ENCODE measurements at places on chromosomes 7 and 10.

DNA sequence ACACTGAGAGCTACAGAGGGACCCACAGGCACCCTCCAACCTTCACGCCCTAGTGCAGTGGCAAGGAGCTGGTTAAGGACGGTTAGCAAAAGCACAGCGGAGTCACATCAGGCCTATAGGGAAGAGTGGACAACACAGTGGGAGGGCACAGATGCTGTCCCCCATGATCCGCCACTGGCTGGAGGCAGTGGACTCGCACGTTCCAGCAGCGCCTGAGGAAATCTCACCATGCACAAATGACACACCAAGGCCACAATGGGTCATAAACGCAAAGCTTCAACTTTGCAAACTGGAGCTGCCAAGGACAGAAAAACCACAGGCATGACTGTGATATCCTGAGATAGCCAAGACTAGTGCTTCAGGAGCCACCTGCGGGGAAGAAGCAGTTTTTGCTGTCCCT, 58.8 kb downstream of the GRB10 start:
- DNase-seq = no peak

- no peak for DNase-seq
Measured at GRCh38 chr7:122511268-122511667, 187.6 kb downstream of the RNF133 start.

GRCh38 chr10:70115948-70116682, 16.5 kb downstream of the AIFM2 start:
- peak; percentile 58 for DNase-seq

- DNase-seq = no peak
Measured at GRCh38 chr7:1725199-1725690, 55.2 kb downstream of the ELFN1 start.

DNA sequence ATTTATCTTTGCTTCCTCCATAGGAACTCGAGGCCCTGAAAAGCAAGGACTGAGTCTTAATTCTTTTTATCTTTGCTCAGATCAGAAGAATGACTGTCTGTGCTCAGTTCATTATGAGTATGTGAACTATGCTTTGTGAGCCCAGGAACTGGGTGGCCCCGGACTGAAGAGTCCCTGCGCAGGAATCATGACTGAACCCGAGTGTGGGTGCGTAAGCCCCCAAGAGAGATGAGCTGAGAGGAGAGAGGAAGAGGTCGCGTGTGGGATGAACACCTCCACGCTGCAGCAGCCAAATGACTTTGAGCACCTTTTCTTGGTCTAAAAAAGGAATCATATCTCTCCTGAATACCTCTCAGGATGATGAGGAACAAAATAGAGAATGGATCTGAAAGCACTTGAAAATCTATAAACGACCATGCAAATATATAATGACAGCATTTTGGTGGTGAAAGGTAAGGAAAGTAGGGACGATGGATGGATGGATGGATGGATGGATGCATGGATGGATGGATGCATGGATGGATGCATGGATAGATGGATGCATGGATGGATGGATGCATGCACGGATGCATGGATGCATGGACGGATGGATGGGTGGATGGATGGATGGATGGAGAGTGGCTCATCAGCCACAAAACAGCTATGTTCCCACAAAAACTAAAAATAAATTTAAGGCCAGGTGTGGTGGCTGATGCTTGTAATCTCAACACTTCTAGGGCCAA, 19.8 kb downstream of the FAM171A1 start:
- no peak for DNase-seq

GRCh38 chr7:134941952-134942351, 44.4 kb upstream of the AGBL3 start:
- no peak for DNase-seq

DNA sequence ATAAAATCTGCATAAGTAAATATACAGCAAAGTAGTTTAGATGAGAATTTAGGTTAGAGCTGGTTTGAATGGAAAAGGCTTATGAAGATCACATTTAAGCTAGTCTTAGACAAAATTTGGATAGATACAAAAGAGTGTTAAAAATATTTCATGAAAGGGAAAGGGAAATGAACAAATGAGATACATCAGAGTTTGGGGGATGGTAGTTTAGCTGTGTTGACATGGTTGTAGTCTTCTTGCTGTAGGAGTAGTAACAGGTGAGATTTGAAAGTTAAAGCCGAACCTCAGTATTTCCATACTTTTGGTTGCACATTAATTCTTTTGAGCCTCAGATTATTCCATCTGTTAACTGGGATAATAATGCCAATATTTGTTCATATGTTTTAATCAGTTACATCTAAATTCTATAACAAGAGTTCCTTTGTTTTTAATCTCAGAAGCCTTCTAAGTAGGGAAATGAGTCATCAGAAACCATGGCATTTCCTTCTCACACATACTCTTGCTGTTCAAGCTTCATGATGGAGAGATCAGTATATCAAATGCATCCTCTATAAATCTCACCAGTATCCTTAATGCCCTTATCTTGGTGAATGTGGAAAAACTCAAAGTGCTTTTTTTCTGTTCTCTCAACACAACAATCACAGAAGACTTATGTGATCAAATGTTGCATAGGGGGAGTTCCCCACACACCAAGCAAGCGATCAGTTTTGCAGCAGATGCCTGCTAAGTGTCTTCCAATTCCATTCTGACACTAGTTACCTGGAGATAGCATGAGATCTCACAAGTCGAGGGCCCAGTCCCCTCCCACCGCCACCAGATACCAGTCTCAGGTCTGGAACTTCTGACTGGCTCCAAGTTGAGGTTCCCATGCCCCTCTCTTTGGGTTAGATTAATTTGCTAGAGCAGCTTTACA, 84.7 kb downstream of the MAPK8 start:
- DNase-seq = peak; percentile 25

DNA sequence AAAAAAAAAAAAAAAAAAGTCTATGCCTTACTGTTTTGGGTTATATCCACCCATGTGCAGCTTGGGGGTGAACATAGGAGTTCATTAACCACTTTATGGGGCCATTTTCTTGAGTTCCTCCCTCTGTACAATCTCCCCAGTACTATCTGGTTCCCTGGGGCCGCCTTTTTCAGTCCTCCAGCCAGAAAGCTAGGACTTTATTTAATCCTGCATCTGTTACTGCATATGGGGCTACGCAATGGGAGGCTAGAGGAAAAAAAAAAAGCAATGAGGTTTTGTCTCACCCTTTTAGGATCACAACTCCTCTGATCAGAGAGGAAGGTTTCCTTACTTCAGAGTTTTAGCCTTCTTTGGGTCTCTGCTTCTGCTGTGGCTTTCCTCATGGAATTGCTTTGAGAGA, 51.0 kb downstream of the BTRC start:
- DNase-seq = no peak

GRCh38 chr10:10078446-10078845, 939.2 kb upstream of the CELF2 start:
- DNase-seq = no peak

DNA sequence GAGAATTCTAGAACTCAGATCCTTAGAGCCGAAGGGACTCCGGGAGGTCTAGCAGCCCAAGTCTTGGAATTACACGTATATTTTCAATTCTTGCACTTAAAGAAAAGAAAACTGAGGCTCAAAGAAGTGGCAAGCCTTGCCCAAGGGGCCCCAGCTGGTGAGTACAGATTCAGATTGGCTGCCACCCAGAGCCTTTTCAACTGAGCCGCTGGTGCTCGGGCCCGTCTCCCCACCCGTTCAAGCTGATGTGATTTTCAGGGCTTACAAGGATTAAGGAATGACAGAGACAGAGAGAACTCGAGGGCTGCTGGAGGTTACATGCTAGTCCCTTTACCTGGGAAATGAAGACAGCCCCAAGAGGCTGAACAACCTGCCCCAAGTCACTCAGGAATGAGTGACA, 117.8 kb downstream of the ABLIM1 start:
- no peak for DNase-seq

GRCh38 chr7:151085691-151086620, at the start of gene AGAP3:
AGAP3 (plus strand) TSS chr7:151086475; CDS start chr7:151086742, 267 bp downstream.
- DNase-seq = peak; percentile 85

Data from ACHN (cell line).